ENCODE measurements at places on chromosomes 5 and 9.

- DNase-seq, result no peak
Observed at GRCh38 chr9:90803860-90804593, 2.4 kb downstream of the SYK start.

DNA sequence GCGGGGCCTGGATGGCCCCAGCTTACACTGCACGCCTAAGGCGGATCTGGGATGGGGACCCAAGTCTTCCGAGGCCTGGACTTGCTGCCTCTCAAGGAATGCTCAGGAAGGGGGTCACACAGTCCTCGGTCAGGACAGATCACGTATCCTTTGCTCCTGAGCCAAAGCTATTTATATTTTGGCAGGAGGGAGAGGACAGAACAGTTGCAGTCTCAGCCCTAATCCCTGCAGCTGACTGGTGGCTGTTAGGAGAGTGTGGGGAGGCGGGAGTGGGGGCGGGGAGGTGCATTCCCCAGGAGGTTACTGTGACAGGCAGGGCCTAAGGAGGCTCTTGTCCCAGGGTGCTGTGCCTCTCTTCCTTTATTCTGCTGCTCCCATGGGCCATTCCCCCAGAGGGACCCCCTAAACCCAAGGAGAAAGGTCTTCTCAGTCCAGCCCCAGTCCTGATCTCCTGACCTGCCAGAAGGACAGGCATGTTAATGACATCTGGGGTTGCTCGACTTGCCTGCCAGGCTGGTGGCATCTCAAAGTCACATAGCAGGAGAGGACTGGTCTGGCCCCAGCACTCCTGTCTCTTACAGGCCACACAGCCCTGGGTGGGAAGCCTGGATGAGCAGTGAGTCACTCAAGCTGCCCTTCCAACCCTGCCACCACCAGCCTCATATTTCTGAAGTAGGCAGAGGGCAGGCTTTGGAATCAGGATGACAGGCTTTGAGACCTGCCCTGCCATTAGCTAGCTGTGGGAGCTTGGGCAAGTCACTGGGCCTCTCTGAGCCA, 51.9 kb downstream of the COL27A1 start:
- DNase-seq, result no peak

DNA sequence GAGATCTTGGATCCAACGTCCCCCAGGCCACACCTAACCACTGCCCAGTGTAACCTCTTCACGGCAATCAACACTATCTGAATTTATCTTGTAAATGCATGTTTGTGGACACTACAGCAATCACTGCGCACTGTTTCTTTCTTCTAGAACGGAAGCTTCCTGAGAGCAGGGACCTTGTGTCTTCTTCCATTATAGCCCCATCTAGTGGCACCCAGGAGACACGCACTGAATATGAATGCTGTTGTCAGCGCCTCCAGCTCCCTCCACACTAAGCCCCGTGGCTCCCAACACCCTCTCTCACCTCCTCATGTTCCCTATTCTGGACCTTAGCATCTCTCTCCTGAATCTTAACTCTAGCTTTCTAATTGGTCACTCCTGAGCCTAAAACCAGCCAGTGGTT, 72.7 kb downstream of the SMIM23 start:
- peak; percentile 79 for DNase-seq

- no peak for DNase-seq
Observed at GRCh38 chr9:18437315-18438201, 36.4 kb upstream of the ADAMTSL1 start.

- no peak for DNase-seq
Observed at GRCh38 chr9:947985-948384, 28.5 kb upstream of the DMRT3 start.

DNA sequence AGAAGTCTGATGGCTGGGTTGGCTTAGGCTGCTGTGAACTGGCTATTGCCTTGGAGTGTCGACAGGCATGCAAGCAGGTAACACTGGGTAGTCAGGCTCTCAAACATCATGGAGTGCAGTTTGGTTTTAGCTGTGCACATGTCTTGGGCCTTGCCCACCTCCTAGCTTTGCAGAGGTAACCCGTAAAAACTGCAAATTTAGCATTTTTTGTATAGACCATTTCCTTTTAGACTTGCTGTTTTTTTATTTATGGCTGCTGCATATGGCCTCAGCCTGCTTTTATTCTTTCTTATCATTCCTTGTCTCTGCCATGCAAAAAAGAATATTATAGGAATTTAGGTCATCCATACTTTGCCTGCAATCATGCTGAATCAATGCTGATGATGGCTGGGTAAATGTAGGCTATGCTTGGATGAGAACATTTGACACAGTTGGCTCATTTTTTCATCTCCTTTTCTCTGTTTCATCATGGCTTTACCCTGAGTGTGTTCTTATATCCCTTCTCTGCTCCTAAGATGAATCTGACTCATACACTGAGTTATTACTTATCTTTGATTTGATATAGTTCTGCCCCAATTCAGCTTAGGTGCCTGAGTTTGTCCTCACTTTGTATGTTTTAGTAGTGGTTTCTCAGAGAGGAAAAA, 27.2 kb downstream of the RECK start:
- DNase-seq, result no peak

- no peak for DNase-seq
Observed at GRCh38 chr5:97163360-97163764, 19.7 kb downstream of the RIOK2 start.

- no peak for DNase-seq
Observed at GRCh38 chr5:123538670-123539459, 26.9 kb downstream of the CSNK1G3 start.

DNA sequence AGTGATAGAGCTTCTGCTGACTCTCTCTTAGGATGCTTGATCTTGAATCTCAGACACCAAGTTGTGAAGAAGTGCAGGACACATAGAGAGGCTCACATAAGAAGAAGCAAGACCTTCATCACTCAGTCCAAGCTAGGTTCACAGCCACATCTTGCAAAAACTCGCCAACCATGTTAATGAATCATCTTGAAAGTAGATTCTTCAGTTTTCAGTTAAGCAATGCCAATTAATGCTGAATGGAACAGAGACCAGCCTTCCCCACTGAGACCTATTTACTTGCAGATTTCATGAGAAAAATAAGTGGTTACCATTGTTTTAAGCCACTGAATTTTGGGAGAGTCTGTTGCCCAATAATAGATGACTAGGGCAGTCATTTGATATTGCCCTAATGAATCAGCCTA, 217.7 kb upstream of the EDIL3 start:
- DNase-seq, result no peak

DNA sequence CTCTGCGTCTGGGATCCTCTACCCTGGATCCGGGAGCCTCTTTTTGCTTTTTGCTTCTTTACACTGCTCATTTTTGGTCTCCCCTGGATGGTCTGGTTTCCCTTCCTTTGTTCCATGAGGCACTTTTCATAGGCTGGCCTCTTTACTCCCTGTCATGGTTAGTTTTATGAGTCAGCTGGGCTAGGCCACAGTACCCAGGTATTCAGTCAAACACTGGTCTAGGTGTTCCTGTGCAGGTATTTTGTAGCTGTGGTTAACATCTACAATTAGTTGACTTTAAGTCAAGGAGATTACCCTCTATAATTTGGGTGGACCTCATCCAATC, 17.5 kb downstream of the ANKRD33B start:
- DNase-seq, result no peak

DNA sequence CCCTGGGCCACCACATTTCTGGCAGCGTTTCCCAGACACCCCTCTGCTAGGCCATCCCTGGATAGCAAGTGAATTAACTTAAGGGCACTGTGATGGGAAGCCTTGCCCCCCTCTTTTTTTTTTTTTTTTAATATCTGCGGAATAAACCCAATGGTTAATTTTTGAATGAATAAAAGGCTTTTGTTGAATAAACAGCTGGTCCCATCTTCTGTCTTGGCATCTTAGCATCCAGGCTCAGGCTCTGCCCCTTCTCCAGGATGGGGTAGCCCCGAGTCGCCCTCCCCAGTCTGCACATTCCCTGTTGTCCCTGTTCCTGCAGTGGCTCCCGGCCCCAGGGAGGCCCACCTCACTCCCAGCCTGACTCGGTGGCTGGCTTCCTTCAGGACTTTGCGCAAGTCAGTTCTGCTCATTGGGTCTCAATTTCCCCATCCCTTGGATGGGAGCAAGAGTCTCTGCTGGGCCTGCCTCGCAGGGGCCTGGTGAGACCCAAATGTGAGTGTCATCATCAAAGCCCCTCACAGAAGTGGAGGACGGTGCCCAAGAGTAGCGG, 29.0 kb upstream of the HMCN2 start:
- DNase-seq, result no peak

DNA sequence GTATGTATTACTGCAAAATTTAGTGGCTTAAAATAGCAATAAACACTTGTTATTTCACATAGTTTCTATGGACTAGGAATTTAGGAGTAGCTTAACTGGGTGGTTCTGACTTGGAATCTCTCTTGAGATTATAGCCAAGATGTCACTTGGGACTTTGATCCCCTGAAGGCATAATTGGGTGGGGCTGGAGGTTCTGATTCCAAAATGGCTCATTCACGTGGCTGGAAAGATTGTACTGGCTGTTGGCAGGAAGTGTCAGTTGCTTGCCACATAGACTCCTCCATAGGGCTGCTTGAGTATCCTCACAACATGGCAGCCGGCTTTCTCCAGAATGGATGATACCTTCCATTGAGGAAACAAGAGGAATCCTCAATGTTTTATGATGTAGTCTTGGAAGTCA, 11.3 kb downstream of the GALNT12 start:
- DNase-seq, result no peak

DNA sequence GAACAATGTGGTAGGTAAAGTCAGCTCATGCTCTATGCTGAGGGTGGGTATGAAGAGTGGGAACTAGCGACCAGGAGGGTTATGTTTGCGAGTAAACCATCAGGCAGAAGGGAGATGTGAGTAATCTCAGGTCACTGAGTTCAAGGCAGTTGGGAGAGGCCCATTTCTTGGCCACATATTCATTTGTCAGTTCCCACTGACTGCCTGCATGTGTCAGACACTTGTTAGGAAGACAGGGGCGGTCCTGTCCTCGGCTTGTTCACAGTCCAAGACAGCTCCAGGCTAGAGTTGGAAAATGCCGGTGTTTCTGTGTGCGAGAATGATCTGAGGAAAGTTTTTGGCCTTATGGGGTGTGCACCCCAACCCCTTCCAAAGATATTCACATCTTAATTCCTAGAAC, 48.6 kb upstream of the GDNF start:
- DNase-seq, result no peak

DNA sequence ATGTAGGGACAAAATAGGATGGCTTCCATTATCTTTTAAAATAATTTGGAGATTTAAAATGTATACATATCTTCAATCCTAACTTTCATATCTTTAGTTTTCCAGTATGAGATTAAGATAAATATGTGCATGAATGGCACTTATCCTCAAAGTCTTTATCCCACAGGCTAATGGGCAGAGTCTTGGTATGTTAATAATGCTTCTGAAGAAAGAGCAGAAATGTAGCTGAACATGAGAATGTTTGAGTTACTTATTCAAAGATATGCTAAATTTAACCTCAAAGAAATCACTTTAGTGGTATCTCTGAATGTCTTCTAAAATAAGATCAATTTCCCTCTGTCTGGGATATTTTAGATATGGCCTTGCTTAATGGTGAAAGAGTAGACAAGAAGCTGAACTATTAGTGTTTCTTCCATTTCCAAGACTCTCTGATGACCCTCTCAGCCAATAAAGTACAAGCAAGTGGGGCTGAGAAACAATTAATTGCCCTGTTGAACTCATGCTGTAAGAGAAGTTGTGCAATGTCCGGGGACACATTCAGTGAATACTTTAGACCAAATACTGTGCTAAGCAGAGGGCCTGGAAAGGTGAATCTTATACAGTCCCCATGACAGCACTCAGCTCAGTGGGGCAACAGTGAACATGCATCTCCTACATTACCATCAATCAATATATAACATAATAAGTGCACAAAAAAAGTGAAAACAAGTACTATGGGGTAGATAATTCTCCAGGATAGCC, 50.0 kb upstream of the ADAMTSL1 start:
- DNase-seq, result no peak
